ENCODE measurements at places on chromosomes 2 and 18.

- no peak for DNase-seq
These were observed 848.8 kb upstream of the KLHL29 start for GRCh38 chr2:22536133-22536532.

DNA sequence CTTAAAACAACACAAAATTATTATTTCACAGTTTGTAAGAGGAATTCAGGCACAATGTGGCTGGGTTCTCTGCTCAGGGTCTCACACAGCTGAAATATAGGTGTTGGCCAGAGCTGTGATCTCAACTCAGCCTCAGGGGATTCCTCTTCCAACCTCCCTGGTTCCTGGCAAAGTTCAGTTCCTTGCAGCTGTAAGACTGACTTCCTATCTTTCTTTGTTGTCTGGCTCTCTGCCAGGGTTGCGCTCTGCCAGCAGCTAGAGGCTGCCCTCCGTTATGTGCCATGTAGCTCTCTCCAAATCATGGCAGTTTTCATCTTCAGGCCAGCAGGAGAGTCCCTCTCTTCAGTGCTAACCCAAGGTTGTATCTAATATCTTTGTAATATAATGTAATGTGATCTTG is 272.5 kb upstream of the KCNJ3 start:
- no peak for DNase-seq

GRCh38 chr2:53334610-53335009 is 433.0 kb upstream of the CHAC2 start:
- DNase-seq = no peak

DNA sequence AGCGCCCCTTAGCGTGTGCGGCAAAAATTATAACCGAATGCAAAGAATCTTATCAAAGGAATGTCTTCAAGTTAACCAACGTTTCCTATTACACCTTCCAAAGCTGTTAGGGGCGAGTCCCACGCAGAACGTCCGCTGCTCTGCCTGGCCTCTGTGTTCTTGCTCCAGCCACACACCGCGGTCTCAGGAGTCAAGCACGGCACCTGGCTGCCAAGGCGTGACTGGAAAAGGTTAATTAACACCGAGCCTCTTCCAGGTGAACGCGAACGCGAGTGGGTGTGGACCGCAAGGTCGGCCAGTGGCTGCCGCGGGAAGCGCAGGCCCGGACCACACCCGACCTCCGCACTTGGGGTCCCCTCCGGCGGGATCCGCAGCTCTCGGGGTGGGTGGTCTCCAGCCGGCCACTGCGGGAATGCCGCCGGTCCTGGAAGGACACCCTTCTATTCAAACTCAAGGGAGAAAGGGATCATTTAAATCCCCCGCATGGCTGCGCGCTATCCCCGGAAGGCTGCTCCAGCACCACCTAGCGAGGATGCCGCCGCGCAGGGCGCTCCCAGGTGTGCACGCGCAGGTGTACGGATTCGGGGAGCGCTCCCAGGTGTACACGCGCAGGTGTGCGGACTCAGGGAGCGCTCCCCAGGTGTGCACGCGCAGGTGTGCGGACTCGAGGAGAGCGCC is 830 bp downstream of the CYB5A start:
- no peak for DNase-seq

- DNase-seq = no peak
These were observed 145.3 kb upstream of the MEX3C start for GRCh38 chr18:51342815-51343214.

- DNase-seq = no peak
These were observed 22.2 kb upstream of the DGKD start for GRCh38 chr2:233332125-233332524.

- DNase-seq = no peak
These were observed 145.1 kb upstream of the RMP24 start for GRCh38 chr18:35827275-35827902.

GRCh38 chr2:59851836-59852475 is 701.5 kb downstream of the BCL11A start:
- no peak for DNase-seq

DNA sequence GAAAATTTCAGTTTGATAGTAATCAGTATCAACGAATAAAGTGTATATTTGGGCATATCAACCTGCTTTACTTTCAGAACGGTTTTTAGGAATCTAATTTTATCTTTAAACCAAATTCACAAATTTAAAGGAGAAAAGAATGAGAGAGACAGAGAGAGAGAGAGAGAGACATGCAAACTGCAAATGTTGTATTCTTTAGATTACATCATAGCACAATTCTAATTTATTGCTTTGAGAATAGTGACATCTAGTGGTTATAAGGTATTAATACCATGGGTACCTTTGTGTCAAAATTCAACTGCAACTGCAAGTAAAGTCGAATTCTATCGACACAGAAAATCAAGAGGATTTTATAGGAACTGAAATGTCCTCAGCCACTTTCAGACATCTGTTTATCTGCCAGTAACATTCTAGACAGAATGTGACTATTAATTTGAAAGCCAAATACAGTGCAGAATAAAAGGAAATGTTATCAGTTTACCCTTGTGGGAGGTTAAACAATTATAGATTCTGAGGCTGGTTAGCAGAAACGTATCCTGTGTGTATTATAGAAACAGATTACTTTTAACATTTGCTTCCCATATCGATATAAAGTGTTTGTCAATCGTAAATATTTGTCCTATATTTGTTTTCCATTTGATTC is 529.8 kb upstream of the VRK2 start:
- peak; percentile 1 for DNase-seq

GRCh38 chr2:56169521-56169920 is 14.3 kb upstream of the CCDC85A start:
- DNase-seq = no peak

GRCh38 chr2:143529118-143529720 is 400.0 kb downstream of the ARHGAP15 start:
- DNase-seq = no peak

- no peak for DNase-seq
These were observed 232.5 kb downstream of the PIEZO2 start for GRCh38 chr18:10916865-10917264.

DNA sequence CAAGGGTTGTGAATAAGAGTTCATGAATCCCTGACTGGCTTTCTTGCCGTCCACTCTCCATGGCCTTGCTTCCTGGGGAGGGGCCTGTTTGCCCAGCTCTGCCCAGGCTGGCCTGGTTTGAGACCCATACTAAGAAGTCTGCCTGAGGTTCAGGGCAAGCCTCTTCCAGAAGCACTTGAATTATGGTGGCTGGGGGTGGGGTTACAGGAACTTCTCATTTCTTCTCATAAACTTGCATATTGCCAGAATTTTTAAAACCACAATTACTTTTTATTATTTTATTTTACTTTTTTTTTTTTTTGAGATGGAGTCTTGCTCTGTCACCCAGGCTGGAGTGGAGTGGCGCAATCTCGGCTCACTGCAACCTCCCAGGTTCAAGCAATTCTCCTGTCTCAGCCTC is 42.0 kb downstream of the GORASP2 start:
- no peak for DNase-seq

- no peak for DNase-seq
These were observed 49.2 kb downstream of the METTL4 start for GRCh38 chr18:2522112-2522511.

DNA sequence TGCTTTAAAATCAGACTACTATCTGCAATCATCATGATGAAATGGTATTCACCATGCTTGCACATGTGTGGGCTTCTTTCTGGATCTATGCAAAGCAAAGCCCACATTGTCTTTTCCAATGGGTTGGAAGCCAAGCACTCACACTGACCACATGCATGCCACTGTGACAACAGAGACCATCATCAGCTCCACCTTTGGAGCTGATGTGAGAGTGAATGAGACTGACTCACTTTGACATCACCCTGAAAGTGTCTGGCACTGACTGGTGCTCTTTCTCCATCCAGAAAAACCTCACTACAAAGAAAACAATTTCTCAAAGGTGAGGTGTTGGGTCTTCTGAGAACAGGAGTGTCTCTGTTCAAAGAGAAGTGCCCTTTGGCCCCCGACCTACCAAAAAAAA is 4.7 kb downstream of the MYO5B start:
- no peak for DNase-seq

DNA sequence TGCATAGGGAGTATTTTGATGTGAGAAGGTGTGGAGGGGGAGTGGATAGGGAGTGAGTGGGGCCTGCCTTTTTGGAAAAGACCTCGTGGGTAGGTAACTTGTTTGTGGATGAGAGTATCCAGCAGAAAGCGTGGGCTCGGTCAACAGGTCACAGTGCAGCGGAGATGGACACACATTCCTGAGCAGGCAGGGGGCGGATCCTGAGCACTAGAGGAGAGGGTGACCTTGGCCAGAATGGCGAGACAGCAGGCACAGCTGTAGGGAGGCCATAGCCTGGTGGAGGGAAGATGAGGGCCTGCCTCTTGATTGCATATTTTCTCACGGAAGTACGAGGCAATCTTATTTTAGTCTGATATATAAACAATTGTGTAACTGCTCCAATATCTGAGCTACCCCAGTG is 3.6 kb upstream of the MC2R start:
- DNase-seq = no peak

DNA sequence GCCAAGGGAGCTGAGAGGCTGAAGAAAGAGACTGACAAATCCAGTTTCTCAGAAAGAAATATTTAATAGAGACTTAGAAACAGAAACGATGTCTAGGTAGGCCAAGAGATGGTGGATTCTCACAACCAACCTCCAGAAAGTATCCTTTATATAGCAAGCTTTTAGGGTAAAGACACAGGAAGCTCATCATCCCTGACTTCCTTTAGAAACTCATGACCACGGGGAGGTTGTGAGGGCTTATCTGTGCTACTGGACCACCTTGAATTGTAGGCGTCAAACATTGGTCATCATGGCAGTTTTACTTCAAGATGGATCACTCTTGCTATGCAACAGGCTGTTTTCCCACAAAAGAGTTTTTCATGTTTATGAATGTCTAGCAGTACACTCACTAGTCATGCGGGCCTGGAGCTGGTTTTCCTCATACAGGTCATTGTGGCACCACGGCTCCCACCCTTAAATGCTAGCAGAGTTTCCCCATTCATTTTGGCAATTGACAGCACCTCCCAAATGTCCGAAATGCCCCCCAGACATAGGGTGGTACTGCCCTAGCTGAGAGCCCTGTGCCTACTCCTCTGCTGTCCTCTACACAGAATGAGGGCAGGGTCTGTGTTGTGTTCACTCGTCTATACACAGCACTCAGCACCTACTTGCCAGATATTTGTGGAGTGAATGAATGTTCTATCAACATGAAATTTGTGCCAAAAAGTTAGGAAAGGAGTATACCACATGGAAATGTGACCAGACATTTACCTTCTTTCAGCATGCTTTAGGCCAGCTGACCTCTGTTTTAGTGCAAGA is 89.0 kb downstream of the TMEM247 start:
- no peak for DNase-seq

- no peak for DNase-seq
These were observed 144.3 kb upstream of the SERTAD2 start for GRCh38 chr2:64797881-64798575.

- DNase-seq = no peak
These were observed 481.3 kb upstream of the CHAC2 start for GRCh38 chr2:53286345-53286744.

- DNase-seq = no peak
These were observed 42.2 kb downstream of the KANSL1L start for GRCh38 chr2:210128961-210129360.

- no peak for DNase-seq
These were observed 2.0 kb upstream of the SETBP1 start for GRCh38 chr18:44678725-44679055.

DNA sequence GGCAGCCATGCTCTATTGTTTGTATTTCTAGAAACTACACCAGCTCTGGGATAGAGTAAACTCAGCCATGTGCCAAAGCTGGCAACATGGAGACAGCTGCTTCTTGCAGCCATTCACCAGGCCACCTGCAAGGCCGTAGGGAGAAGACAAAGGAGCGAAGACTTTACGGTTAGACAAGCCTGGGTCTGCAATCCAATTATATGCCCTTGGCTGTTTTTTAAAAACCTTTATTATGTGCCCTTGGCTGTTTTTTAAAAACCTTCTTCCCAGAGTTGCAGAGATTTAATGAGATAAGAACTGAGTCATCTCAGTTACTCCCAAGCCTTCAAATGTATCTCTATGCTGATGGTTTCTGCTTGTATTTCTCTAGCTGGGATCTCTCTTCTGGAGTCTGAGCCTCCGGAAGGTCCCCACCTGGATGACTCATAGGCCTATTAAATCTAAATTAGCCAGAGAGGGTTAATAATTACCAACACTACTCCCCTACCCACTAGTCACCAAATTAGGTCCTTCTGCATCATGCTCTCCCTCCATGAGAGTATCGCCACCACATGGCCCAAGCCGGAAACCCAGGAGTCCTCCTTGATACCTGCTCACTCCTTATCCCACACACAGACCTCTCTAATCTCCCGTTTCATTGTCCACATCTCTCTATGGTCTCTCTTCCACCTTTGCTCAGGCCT is 17.5 kb upstream of the DPP4 start:
- DNase-seq = no peak

GRCh38 chr2:174014699-174015070 is 49.5 kb upstream of the SP3 start:
- no peak for DNase-seq

- DNase-seq = no peak
These were observed 347.9 kb downstream of the MEIS1 start for GRCh38 chr2:66782780-66783361.

DNA sequence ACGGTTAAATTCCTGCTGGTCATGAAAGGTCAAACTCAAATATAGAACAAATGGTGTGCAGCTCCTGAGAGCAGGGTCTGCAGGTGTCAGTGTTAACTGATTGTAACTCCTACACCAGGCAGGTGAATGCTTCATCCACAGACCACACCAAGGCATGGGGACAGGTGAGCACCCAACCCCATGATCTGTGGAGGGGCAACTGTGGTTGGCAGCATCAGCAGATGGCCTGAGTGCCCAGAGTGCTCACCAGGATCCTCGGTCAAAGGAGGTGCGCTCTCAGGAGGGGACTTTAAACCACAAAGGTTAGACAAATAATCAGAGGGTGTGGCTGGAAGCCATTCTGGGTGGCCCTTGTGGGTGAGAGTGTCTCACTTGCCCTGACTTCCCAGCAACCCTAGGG is 44.5 kb downstream of the PTGR3 start:
- no peak for DNase-seq

GRCh38 chr18:59456657-59457056 is 97.6 kb upstream of the LMAN1 start:
- no peak for DNase-seq

- DNase-seq = no peak
These were observed 22.8 kb downstream of the HPCAL1 start for GRCh38 chr2:10325278-10326145.

DNA sequence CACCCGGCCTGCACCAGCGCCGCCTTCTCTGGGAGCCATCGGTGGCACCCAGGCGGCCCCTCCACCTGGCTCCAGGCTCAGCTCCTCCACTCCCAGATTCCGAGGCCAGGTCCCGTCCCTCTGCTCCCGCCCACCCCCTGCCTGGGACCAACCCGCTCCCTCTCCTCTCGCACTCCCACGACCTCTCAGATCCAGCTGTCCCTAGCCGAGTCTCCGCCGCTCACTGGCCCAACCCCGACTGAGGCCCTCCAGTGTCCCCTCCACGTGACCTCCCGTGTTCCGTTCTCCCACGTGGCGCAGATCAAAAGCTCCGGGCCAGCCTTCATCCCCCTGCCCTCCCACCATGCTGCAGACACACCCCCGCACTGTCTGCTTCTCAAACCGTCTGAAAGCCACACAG is 14.4 kb upstream of the SALL3 start:
- no peak for DNase-seq

- no peak for DNase-seq
These were observed 355.2 kb downstream of the PARD3B start for GRCh38 chr2:204900487-204900886.
